ENCODE measurements at places on chromosomes 1 and 21. TPM values are rescaled to one million over a fixed set of nuclear protein-coding genes. Genes with fewer than 3 reads are reported as not detected.

DNA sequence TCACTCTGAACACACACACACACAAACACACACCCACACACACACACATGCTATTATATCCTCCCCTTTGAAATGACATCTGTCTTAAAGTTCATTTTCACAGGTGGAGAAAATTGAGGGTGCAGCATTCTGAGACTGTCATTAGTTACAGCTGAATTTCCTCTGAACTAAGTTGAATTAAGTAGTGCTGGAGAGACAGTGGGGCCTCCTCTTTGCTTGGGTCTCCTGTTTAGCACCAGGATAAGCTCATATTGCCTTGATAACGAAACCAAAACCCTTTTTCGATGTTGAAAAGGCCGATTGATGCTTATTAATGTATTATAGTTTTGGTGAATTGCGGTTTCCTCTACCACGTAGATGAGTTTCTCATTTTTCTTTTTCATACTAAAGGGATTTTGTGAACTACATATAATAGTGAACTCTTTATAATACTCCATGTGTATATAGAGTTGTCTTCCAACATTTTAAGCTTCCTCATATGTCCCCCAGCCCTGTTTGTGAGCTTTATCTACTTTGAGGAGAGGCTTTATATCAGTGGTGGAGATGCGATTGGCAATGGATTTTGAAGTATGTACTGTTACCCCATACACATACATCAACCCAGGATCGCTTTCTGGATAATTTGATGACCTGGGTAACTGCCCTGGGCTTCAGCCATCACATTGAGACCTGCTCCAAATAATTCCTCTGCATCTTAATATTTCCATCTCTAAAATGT lies 17.4 kb downstream of the DYNLT5 start:
- DNase-seq = no peak

DNA sequence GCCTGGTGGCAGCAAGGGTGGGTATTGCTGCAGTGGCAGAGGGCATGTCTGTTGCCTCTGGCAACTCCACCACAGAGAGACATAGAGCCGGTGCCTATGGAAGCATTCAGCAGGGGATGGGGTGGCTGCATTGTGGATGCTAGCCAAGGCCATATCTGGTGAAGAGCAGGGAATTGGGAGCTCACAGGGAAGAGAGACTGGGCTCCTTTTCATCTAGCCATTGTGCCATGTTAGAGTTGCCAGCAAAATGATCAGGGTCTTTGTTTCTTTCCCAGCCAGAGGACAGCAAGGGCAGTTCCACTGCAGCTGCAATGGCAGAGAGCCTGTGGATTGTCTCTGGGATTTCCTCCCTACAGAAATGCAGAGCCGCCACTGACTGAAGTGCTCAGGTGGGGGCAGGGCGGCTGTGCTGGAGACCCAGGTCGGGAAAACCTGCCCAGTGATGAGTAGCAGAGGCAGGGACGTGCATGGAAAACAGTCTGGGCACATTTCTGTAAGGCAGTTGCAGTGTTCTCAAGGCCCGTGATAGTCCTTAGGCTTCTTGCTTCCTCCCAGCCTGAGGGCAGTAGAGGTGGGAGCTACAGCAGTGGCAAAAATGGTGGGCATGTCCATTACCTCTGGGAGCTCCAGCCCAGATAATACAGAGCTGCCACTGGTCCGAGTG lies 40.2 kb upstream of the CYP4X1 start:
- DNase-seq = peak; percentile 37

- DNase-seq = no peak
Observed at GRCh38 chr1:231272173-231272572, 31.2 kb downstream of the GNPAT start.

GRCh38 chr1:238499021-238499420 lies 608.3 kb upstream of the ZP4 start:
- no peak for DNase-seq

- peak; percentile 30 for DNase-seq
Observed at GRCh38 chr1:37661401-37661800, 26.7 kb upstream of the RSPO1 start.

DNA sequence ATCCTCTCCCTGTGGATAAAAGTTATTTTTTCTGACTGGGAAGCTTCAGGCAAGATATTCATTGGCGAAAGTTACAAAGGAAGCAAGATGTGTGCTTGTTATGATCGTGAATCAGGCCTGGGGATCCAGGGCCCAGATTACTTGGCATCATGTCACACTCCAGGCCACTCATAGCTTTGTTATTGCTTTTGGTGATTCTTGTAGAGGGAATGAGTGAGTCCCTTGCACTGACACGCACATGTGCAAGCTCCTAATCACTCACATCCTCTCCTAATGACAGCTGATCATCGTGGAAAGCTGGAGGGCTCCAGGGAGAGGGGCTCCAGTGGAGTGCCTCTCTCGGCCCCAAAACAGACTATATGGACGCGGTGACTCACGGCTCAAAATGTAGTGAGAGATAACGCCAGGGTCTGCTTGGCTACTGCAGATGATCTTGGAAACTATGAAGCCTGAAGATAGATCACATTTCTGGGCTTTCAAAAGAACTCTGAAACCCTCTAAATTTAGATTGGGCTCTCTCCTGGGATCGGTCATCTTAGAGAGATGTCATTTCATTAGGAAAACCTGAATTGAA lies 481.1 kb upstream of the USP24 start:
- DNase-seq = no peak

DNA sequence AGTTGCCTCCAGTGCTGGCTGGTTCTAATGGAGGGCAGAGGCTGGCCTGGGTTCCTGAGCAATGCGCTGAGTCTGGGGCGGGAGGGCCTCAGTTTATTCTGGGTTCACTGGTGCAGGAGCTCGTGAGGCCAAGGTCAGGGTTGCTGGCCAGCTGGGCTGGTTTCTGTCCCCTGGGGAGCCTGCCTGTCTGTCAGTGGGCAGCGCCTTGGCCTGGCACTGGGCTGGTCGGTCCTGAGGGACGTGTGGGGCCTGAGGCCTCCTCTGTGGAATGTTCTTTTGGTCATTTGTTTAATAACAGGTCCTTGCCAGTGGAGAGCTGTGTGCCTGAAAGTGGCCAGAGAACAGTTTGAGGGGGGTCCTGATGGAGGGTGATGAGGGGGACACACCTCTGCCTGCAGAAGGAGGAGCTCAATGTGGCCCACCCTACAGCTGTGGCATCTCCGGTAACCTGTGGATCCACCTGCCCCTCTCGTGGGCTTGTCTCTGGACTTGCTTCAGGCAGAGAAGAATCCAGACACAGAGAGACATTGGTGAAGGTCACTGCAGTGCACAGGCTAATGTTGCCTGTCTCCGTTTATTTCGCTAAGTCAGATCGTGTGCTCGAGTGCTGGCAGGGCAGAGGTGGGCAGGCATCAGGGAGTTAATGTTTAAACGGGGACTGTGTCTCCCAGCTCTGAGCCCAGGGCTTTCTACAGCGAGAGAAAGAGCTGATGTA lies 34.6 kb downstream of the COQ8A start:
- DNase-seq = no peak

FCRL3 gene
- total RNA-seq = not detected

DNA sequence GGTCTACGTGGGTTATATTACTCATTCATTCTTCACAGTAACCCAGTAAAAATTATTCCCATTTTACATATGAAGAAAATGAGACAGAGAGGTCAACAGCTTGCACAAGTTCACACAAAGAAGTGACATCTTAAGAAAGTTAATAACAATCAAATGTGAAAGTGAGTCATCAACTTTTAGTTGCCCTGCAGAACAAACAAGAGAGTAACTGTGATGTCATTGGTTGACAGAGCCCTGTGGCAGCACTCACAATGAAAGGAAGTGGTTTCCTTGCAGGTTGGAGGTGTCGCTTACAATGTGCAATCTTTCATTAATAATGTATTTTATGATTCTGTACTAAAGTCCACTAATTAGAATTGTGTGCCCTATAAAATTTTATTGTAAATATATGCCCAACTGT lies 369.6 kb downstream of the RYR2 start:
- no peak for DNase-seq

- peak; percentile 23 for DNase-seq
Observed at GRCh38 chr1:200558866-200559459, 61.6 kb downstream of the KIF14 start.

DNA sequence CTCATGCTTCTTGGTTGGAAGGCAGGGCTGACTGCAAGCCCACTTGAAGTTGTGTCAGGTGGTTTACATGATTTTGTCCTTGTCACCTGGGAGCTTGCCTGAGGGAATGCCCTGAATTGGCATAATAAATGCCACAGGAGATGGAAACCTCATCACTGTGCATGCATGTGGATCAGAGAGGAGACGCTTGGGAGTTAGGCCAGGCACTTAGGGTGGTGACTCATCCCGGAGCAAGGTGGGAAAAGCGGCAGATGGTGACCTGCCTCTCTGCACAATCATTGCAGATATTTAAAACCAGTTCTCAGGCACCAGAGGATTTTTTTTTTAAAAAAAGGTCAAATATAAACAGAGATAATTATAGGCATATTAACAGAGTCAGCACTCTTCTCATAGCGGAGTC lies 202.2 kb upstream of the KIAA0040 start:
- no peak for DNase-seq

DNA sequence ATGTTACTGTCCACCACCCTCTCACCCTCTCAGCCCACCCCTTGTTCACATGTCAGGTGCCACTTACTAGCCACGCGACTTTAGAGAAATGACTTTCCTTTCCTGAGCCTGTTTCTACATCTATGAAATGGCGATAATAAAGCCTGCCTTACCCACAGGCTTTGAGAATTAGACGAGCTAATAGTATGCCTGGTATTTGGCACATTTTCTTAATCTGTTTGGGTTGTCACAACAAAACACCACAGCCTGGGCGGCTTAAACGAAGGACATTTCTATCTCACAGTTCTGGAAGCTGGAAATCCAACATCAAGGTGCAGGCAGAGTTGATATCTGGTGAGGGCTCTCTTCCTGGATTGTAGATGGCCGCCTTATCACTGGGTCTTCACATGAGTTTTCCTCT lies 273.9 kb upstream of the FMN2 start:
- no peak for DNase-seq

DCST1 gene
- not detected for total RNA-seq

KANK4 gene
- total RNA-seq = not detected

DNA sequence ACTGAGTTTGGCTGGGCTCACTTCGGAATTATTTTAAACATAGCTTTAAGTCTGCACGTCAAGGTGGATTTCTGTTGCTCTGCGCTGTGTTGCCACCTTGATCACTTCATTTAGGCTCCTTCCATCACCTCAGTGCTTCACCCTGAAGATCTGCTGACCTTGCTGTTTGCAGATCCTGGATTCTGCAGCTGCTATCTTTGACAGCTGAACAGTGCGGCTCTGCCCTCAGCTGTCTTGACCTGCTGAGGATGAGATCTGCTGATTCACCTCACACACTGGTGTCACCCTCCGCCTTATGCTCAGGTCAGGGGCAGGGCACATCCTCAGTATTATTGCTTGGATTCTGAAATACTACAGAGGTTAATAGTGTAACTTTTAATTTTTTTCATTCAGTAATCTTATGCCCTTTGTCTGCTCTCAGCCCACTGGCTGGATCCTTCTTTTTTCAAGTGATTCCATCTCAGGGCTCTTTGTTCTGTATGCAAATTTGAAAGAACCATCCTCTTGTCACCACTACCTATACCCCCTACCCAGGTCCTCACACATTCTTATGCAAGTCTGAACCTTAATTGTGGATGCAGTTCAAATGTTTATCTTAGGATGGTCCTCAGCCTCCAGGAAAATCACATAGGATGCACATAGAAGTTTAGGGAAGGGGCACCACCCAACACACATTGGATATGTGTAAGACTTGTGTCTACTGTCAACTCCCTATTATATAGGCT lies 364.0 kb downstream of the OLFM3 start:
- no peak for DNase-seq

DNA sequence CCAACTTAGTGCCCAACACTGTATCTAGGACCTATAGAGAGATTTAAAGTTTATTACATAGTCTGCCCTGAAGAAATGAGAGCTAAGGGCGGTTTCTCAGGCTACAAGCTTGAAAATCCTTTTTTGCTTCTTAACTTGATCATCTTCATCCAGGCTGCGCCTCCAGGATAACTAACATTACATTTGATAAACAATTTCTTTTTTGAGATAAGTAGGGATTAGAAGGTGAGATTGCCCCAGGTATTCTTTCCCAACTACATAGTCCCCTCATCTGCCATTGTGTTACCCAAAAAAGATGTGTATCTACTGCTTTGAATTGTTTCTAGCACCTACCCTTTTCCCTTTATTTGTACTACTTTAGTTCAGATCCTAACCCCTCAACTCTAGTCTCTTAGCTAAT lies 25.4 kb downstream of the NUF2 start:
- DNase-seq = no peak

CCDC181 gene
- 13.2 TPM for total RNA-seq

GLIS1 gene
- not detected for total RNA-seq

RCSD1 gene
- 0.06 TPM for total RNA-seq

- no peak for DNase-seq
Observed at GRCh38 chr1:7781923-7782495, 2.1 kb upstream of the PER3 start.

DNA sequence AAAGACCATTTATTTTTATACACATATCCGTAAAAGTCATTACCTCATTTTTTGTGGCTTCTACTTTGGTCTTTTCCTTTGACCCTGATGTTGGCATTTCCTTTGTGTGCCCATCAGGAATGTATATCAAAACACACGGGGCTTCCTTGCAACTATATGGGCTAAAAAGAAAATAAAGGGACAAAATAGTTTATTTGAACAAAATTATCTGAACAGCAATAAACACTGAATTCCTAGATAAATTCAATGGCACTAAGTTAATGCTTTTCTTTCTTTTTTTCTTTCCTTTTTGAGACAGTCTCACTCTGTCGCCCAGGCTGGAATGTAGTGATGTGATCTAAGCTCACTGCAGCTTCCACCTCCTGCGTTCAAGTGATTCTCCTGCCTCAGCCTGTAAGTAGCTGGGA lies 45.2 kb downstream of the EPRS1 start:
- no peak for DNase-seq
